WTC11 (cell line): ENCODE measurements at places on chromosomes 1 and 21. TPM values are rescaled to one million over a fixed set of nuclear protein-coding genes. Genes with fewer than 3 reads are reported as not detected.

DNA sequence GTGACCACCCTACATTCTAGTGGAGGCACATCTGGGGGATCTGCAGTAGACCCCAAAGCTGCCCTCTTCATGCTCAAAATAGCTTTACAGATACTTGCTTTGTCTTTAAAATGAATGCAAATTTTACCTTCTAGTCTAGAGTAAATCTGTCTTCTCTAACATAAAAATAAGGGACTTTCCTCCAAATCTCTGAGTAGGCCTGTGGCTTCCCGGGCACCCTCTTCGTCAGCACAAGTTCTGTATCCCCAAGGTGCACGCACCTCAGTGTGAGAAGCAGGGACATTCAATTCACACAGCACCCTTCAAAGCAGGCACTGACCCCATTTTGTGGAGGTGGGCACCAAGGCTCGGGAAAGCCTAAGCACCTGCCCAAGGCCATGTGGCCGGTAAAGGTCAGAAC, 19.0 kb downstream of the MEF2D start:
- H3K4me1 ChIP-seq = peaks cover 27% of the 10 kb centered on the region
- H3K27ac ChIP-seq = no peak overlapping the region; the same call in 1 of the 2 replicates
- peaks cover 29% of the 10 kb centered on the region for H3K36me3 ChIP-seq
- DNase-seq = no peak
- no peaks in the 10 kb centered on the region for H3K27me3 ChIP-seq
- H3K4me3 ChIP-seq = no peak overlapping the region

DNA sequence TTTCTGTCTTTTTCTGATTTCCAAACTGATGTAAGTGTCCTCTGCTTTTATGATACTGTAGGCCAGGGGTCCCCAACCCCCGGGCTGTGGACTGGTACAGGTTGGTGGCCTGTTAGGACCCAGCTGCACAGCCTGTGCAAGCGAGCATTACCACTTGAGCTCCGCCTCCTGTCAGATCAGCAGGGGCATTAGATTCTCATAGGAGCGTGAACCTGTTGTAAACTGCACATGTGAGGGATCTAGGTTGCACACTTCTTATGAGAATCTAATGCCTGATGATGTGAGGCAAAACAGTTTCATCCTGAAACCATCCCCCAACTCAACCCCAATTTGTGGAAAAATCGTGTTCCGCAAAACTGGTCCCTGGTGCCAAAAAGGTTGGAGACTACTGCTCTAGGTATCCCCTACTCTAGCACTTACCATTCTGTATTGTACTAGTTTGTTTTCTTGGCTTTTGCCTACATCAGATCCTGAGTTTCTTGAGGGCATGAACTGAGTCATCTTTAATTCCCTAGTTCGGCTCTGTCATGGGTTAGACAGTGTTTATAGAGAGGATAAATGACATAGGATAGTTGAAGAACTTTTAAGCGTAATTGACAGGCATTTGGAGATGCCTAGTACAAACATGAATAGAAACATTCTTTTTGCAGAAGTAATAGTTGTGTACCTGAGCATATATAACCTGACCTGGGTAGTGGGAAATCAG, 4.1 kb downstream of the ABCD3 start:
- no peaks in the 10 kb centered on the region for H3K36me3 ChIP-seq
- no peak overlapping the region for H3K27ac ChIP-seq
- no peak for DNase-seq

DNA sequence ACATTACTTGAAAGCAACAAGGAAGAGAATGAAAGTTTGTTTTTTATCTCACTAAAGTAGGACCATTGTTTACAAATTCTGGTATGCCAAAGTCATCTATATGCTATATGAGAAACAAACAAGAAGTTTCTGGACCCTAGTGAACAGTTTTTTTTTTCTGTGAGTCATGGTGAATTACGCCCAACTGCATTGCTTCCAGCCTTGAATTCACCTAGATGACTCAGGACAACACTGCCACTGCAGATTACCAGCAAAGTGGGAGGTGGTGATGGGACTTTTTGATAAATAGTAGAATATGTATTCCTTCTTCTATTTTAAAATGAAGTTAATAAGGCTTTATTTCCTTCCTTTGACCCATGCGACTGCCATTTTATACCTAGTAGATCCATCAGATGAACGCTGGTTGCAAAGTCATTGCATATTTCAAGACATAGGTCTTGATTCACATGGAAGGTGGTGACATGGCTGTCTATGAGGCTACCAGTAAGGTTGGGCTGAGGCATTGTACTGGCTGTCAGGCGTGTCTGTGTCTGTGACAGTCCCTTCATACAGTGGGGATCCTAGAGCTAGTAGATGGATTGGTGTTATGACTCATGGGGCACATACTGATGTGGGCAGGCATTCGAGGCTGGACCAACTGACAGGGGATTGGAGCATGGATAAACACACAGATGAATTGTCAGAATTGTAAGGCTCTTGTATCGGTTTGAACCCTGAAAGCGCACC, 49.1 kb upstream of the APOBEC4 start:
- H3K27me3 ChIP-seq = no peaks in the 10 kb centered on the region
- DNase-seq = no peak
- H3K36me3 ChIP-seq = no peaks in the 10 kb centered on the region
- no peaks in the 10 kb centered on the region for H3K4me1 ChIP-seq
- H3K27ac ChIP-seq = no peak overlapping the region

GNG12 gene
- total RNA-seq = 20.7 to 23.7 TPM (median 21.9 TPM) in 3 replicates

GRCh38 chr1:165508291-165508690, 35.5 kb upstream of the LRRC52 start:
- no peaks in the 10 kb centered on the region for H3K4me1 ChIP-seq
- no peaks in the 10 kb centered on the region for H3K36me3 ChIP-seq
- no peaks in the 10 kb centered on the region; the same call in 1 of the 2 replicates for H3K27me3 ChIP-seq
- no peak overlapping the region for H3K27ac ChIP-seq

- peaks cover 33% of the 10 kb centered on the region for H3K4me1 ChIP-seq
- H3K4me3 ChIP-seq = no peak overlapping the region
- DNase-seq = no peak
- no peak overlapping the region for H3K27ac ChIP-seq
Measured at GRCh38 chr1:184416481-184416880, 29.7 kb downstream of the C1orf21 start.

PTP4A2 gene
- 147 to 172 TPM (median 150 TPM) in 3 replicates for total RNA-seq

DNA sequence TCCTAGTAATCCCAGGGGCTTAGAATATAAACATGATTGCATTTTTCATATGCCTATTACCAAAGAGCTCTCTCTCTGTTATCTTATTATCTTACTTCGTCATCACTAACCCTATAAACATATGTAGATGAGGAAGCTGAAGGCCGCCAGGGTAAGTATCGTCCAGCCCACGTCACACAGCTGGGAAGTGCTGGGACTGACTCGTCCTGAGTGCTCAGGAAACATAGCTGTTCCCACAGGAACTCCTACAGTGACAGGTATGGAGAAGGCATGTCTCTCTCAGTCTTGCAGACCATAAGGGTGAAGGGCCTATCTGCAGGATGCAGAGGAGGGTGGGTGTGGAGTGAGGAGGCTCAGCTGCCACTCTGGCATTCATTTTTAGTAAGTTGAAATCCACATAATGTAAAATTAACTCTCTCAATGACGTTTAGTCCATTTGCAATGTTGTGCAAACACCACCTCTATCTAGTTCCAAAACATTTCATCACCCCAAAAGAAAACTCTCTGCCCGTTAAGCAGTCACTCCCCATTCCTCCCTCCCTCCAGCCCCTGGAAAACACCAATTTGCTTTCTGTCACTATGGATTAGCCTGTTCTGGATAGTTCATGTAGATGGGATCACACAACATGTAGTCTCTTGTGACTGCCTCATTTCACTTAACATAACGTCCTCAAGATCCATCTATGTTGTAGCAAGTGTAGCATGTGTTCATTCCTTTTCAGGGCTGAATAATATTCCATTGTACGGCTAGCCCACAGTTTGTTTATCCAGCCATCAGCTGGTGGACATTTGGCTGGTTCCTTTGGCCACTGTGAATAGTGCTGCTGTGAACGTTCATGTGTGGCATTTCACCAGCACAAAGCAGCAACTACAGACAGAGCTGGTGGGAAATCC, 68.3 kb downstream of the TCP10L start:
- DNase-seq = no peak
- H3K27me3 ChIP-seq = 0 out of 2 replicates have a peak, but pooled peaks cover 2% of the 10 kb centered on the region
- H3K36me3 ChIP-seq = peaks cover 4% of the 10 kb centered on the region; the same call in 1 of the 2 replicates
- H3K27ac ChIP-seq = peak overlapping the region; percentile 53

KCNA3 gene
- 1.1 to 1.2 TPM (median 1.2 TPM) in 3 replicates for total RNA-seq

GRCh38 chr1:119600976-119601375, 47.1 kb downstream of the ZNF697 start:
- H3K4me3 ChIP-seq = no peak overlapping the region
- H3K4me1 ChIP-seq = 0 out of 2 replicates have a peak, but pooled peaks cover 2% of the 10 kb centered on the region
- no peak overlapping the region for H3K27ac ChIP-seq
- H3K27me3 ChIP-seq = no peaks in the 10 kb centered on the region; the same call in 1 of the 2 replicates
- DNase-seq = no peak
- no peaks in the 10 kb centered on the region for H3K36me3 ChIP-seq

DNA sequence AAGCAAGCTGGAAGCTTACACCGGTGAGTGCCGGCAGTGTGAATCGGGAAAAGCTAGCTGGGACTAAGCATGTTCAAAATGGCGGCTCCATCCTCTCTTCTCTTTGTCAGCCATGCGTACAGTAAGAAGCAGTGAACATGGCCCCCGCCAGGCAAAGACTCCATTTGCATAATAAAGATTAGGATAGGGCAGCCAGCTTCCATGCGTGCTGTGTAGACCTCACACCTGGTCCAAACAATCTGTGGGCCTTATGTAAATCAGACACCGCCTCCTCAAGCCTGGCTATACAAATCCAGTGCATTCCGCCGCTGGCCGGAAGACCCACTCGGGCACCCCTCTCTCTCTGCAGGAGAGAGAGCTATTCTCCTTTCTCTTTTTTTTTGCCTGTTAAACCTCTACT, 150.3 kb downstream of the TIAM1 start:
- H3K36me3 ChIP-seq = peaks cover 3% of the 10 kb centered on the region; the same call in 1 of the 2 replicates
- peak overlapping the region; percentile 77 for H3K27ac ChIP-seq
- no peak overlapping the region for H3K4me3 ChIP-seq
- peak; percentile 34 for DNase-seq
- peaks cover 22% of the 10 kb centered on the region for H3K4me1 ChIP-seq

GPA33 gene
- total RNA-seq = 0.25 to 0.63 TPM (median 0.27 TPM) in 3 replicates

DNA sequence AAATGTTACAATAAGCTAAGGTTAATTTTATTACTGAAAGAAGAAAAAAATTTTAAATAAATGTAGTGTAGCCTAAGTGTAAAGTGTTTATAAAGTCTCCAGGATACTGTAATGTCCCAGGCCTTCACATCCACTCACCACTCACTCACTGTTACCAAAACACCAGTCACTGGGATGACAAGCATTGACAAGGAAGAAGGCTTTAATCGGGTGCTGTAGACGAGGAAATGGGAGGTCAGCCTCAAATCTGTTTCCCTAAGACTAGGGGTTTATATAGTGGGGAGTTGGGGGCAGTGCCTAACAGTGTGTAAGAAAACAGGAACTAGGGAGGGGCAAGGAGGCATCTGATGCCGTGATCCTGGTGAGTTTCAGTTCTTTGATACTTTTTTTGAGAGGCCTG, 69.4 kb downstream of the CHRM3 start:
- H3K27me3 ChIP-seq = no peaks in the 10 kb centered on the region
- no peak overlapping the region for H3K4me3 ChIP-seq
- H3K4me1 ChIP-seq = peaks cover 12% of the 10 kb centered on the region

SERINC2 gene
- 26.0 to 27.8 TPM (median 27.6 TPM) in 3 replicates for total RNA-seq

FCGR1A gene
- not detected in 3 replicates for total RNA-seq

GRCh38 chr1:13593511-13594131, 10.0 kb downstream of the PDPN start:
- peak; percentile 41 for DNase-seq
- peaks cover 34% of the 10 kb centered on the region for H3K36me3 ChIP-seq
- peaks cover 38% of the 10 kb centered on the region for H3K4me1 ChIP-seq
- no peaks in the 10 kb centered on the region for H3K27me3 ChIP-seq

HUNK gene
- 5.0 to 7.0 TPM (median 6.1 TPM) in 3 replicates for total RNA-seq

GRCh38 chr1:93237021-93237420, 56.5 kb downstream of the CCDC18 start:
- peaks cover 11% of the 10 kb centered on the region for H3K4me1 ChIP-seq
- peaks cover 72% of the 10 kb centered on the region for H3K36me3 ChIP-seq
- H3K27ac ChIP-seq = no peak overlapping the region
- no peak for DNase-seq

GRCh38 chr21:25528515-25528914, 78.8 kb downstream of the MRPL39 start:
- H3K27ac ChIP-seq = no peak overlapping the region
- H3K36me3 ChIP-seq = no peaks in the 10 kb centered on the region
- H3K4me1 ChIP-seq = no peaks in the 10 kb centered on the region
- H3K4me3 ChIP-seq = no peak overlapping the region
- DNase-seq = no peak

GRCh38 chr1:99271249-99271648, 7.0 kb downstream of the PLPPR4 start:
- H3K4me1 ChIP-seq = no peaks in the 10 kb centered on the region
- H3K27ac ChIP-seq = no peak overlapping the region
- no peaks in the 10 kb centered on the region for H3K27me3 ChIP-seq
- H3K36me3 ChIP-seq = no peaks in the 10 kb centered on the region
- no peak for DNase-seq

RGS18 gene
- total RNA-seq = not detected in 3 replicates

ST6GALNAC5 gene
- total RNA-seq = 8.8 to 10.1 TPM (median 9.6 TPM) in 3 replicates

GRCh38 chr1:245987997-245988392, 519.1 kb downstream of the SMYD3 start:
- no peaks in the 10 kb centered on the region for H3K36me3 ChIP-seq
- no peak overlapping the region for H3K4me3 ChIP-seq
- no peak overlapping the region for H3K27ac ChIP-seq
- H3K4me1 ChIP-seq = peaks cover 6% of the 10 kb centered on the region; the same call in 1 of the 2 replicates
- H3K27me3 ChIP-seq = no peaks in the 10 kb centered on the region
- no peak for DNase-seq

- no peaks in the 10 kb centered on the region for H3K27me3 ChIP-seq
- no peak for DNase-seq
- no peak overlapping the region for H3K27ac ChIP-seq
Measured at GRCh38 chr1:178607718-178608408, 95.0 kb downstream of the TEX35 start.

GRCh38 chr1:10059342-10059718, 26.6 kb downstream of the UBE4B start:
- no peaks in the 10 kb centered on the region for H3K27me3 ChIP-seq
- peak overlapping the region; percentile 37; the same call in 1 of the 2 replicates for H3K27ac ChIP-seq
- no peak for DNase-seq
- H3K36me3 ChIP-seq = no peaks in the 10 kb centered on the region

- H3K4me3 ChIP-seq = no peak overlapping the region
- peak overlapping the region; percentile 38; the same call in 1 of the 2 replicates for H3K27ac ChIP-seq
- no peak for DNase-seq
Measured at GRCh38 chr1:1082776-1083415, 8.8 kb upstream of the RNF223 start.

DNA sequence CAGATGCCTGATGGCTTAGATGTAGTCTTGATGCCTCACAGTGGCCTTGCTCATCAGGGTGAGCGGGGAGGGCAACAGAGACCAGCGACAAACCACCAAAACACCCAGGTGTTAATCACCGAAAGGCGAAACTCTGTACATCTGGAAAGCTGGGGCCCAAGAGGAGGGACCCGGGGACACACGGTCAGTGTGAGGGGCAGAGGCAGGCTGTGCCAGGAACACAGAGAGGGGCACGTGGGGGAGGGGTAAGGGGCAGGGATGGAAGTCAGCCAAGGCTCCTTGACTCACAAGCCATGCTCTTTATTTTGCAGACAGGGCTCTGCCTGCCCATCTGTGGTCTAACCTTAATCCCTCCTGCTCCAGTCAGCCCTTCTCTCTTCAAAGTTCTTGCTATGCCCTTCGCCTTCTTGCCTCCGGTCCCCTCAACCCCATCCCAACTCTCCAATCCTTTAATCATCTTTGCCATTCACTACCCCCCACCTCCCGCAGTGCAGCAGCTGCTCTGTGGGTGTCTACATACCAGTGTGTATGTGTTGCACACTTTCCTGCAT, 4.3 kb downstream of the MEF2D start:
- no peaks in the 10 kb centered on the region for H3K36me3 ChIP-seq
- no peak overlapping the region; the same call in 1 of the 2 replicates for H3K4me3 ChIP-seq
- H3K27ac ChIP-seq = peak overlapping the region; percentile 78
- H3K4me1 ChIP-seq = peaks cover 74% of the 10 kb centered on the region
- DNase-seq = no peak

TAGLN2 gene
- 66.9 to 75.3 TPM (median 73.3 TPM) in 3 replicates for total RNA-seq
